Brain microvascular endothelial cell (primary cell): ENCODE measurements at places on chromosomes 6 and 20.

DNA sequence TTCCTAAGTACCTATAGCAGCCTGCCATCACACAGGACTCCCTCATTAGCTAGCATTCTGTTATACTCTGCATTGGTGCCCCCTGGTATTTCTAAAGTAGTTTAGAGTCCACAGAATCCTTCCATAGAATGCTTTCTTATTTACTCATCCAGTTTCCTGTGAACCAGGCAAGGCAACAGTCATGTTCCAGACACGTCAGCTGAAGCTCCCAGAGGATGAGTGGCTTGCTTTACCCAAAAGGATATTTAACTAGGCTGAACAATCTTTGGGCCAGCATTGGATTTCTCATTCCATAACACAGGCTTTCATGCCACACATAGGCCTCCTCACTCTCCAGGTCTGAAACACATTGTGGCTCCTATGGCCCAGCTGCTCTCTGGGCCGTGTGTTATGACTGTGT, 203.8 kb upstream of the MAP3K7 start:
- peak; percentile 4 for DNase-seq

DNA sequence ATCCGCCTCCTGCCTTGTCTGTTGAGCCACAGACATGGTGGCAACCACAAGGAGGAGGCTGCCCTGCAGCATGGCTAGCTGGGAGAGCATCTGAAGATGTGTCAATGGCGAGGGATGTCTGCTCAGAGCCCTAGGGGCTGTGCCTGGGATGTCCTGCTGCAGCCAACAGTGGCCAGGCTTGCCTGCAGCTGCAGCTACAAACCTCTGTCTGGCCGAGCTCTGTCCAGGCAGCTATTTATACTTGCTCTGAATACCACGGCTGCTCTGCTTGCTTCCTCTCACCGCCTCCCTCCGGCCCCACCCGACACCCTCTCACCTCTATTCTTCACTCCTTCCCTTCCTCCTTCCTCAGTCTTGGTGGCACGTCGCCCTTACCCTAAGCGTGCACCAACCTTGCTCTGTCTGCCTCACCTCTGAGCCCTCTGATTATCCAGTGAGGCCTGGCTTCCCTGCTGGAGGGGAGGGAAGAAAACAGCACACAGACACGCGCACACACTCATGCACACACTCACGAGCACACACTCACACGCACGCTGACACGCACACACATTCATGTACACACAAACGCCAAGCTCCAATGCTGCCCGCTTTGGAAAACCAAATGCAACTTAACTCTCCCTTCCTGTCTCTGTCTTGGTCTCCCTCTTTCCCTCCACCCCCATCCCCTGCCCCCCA, at the start of gene ANGPT4:
TSS of gene ANGPT4 (minus strand) at position 210 of the 675 bp plus-strand sequence. CDS start at position 90, 120 bp downstream.
- peak; percentile 7 for DNase-seq

- DNase-seq: peak; percentile 15
Observed at GRCh38 chr6:159874435-159874834, 16.4 kb upstream of the MAS1 start.

GRCh38 chr6:28673787-28674671, 148.3 kb downstream of the GPX5 start:
- DNase-seq: peak; percentile 78

- DNase-seq: no peak
Observed at GRCh38 chr6:118780668-118781067, 113.3 kb upstream of the ASF1A start.

DNA sequence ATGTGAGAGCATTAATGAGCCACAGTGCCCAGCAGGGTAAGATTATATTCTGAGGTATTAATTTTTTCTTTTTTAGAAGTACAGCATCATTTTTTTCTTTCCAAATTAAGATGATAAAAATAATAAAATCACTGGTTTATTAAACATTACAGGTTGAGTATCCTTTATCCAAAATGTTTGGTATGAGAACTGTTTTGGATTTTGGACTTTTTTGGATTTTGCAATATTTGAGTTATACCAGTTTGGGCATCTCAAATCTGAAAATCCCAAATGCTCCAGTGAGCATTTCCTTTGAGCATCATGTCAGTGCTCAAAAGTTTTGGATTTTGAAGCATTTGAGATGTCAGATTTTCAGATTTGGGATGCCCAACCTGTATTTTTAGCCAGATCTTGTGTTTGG, 44.4 kb downstream of the ENPP1 start:
- DNase-seq: no peak

DNA sequence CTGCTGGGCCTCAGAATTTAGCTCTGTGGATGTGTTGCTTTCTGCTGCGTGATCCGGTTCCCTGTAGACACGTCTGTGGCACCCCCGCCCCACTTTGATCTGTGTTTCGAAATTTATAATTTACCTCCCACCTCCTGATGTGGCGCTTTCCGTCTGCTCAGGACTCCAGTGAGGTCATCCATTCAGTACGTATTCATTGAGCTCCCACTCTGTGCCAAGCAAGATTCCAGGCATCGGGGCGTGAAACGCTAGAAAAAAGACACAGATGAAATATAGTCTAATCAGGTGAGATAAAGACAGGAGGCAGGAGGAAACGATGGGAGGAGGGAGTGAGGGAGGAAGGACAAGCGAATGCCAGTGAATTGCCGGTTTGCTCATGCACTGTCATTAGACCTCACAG, 431.9 kb upstream of the SULF2 start:
- DNase-seq: no peak

- peak; percentile 42 for DNase-seq
Observed at GRCh38 chr6:147287869-147288271, 83.7 kb downstream of the STXBP5 start.

DNA sequence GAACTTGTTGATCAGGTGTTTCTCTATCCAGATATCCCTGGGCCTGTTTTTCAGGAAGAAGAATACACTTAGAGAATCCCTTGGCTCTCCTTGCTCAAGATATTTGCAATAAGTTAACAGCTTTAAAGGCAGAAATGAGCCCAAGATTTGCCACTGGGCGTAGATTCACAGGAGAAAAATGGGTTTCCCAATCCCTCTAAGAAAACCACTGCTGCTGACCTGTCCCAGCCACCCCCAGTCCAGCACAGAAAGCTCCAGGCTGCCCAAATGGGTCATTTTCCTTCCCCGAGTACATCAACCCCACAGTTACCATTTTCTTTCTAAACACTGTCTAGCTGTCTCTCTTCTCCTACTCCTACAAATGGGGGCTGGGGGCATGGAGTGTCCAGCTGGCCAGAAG, 67.3 kb downstream of the ANKRD60 start:
- DNase-seq: no peak

DNA sequence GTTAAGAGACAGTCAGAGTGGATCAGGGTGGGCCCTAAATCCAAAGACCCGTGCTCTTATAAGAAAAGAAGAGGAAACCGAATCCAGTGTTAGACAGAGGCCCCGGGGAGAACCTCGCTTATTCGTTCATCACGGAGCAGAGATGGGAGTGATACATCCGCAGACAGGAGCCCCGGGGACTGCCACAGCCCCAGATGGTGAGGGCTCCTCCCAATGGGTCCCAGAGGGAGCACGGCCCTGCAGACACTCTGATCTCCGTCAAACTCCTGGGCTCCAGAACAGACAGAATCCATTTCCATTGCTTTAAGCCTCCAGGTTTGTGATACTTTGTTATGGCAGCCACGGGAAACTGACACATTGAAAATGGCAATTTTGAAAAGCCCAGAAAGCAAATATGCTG, 47.0 kb downstream of the CDH4 start:
- no peak for DNase-seq

DNA sequence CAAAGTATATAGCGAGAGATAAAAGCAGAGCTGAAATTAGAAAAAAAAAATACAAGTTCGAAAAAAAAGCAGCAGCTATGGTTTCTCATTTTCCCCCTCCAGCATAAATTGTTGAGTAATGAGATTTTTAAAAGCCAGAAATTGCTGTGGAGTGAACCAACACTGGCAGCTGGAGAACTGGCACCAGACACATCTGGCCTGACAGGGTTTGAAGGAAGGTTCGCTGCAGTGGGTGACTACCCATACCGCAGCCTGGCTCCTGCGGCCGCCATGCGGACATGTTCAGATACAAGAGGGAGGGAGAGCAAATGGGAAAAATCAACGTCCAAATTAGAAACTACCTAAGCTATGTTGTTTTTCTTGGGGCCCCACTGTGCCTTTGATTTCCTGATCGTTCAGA, 3.3 kb downstream of the APCDD1L start:
- DNase-seq: no peak

- peak; percentile 11 for DNase-seq
Observed at GRCh38 chr6:130811932-130812331, 15.3 kb upstream of the SMLR1 start.

- DNase-seq: peak; percentile 89
Observed at GRCh38 chr20:15703171-15703911, 869.9 kb downstream of the KIF16B start.

GRCh38 chr6:121666814-121667213, 231.4 kb downstream of the GJA1 start:
- DNase-seq: peak; percentile 73

DNA sequence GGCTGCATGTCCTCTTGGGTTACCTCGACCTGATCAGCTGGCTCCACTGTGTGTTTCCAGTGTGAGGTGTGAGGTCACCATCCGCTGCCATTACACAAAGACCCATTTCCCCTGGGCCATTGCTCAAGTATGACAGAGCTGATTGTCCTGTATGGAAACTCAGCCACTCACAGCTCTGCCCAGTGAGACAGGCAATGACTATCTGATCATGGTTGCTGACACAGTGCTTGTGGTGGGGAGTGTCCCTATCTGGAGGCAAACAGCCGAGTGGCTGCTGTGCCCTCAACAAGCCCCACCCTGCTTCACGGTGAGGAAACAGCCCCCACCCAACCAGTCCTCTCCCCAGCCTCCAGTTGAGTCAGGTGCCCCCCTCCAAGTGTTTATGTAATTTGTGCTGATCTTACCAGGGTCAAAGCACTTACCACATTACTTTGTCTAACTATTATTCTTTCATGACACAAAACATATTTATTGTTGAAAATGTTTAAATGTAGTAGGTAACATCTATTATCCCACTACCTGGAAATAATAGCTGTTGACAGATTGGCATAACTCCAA, 11.7 kb upstream of the MAPK13 start:
- DNase-seq: no peak

GRCh38 chr20:32454164-32455145, 96.3 kb downstream of the ASXL1 start:
- no peak for DNase-seq

DNA sequence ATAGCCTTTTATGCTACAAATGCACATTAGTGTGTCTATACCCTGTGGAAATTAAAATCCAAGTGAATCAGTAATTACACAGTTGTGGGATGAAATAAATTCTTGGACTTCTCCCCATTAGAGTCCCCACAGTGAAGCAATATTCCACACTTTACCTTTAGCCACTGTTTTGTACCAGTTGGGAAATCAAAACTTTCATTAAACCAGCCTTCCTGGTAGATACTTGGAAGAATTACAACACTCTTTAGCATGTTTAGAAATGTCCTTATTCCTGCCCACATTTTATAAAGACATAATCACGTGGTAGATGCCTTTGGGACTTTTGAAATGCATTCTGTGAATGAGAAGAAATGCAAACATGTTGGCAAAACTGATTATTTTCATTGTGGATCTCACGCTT, 49.0 kb upstream of the ANKEF1 start:
- DNase-seq: no peak

DNA sequence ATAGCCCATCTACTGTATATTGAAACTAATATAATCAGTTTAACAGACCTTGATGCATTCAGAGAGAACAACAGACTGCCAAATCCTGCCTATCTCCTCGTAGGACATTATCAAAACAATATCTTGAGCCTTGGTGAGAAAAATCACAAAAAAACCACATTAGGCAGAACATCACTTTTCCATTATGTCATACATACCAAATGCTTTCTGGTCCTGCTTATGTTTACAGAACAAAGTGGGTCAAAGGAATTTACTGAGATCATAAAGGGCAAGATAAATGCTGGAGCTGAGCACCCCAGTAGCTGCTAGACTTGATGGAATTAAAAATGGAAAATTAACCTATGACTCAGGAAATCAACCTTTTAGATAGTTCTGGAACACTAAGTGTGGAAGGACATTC, 195.3 kb upstream of the KCNK16 start:
- peak; percentile 14 for DNase-seq

GRCh38 chr20:62576815-62577489, 65.4 kb upstream of the SLCO4A1 start:
- DNase-seq: peak; percentile 9

GRCh38 chr20:58360936-58361335, 28.1 kb upstream of the VAPB start:
- DNase-seq: no peak

- no peak for DNase-seq
Observed at GRCh38 chr6:97668716-97669115, 385.7 kb upstream of the MMS22L start.

- DNase-seq: no peak
Observed at GRCh38 chr6:164106345-164106769, 691.8 kb downstream of the QKI start.

DNA sequence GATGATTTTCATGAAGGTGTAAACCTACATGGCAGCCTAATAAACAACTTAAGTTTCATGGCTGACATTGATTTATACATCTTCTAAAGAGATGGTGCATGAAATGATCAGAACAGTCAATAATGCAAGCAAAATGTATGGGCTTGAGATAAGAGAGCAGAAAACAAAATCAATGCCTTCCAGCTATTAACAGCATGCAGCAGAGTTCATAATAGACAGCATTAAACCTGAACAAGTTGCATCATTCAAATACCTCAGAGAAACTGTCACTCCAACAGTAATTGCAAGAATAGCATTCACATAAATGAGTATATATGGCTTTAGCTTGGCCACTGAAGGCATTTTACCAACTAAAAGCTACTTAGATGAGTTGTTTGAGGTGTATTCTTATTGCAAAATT, 319.6 kb upstream of the ARID1B start:
- no peak for DNase-seq

- DNase-seq: no peak
Observed at GRCh38 chr6:85291326-85291725, 158.6 kb upstream of the NT5E start.

- no peak for DNase-seq
Observed at GRCh38 chr6:137652961-137653705, 158.9 kb upstream of the OLIG3 start.

- DNase-seq: peak; percentile 58
Observed at GRCh38 chr6:80771941-80772340, 665.5 kb downstream of the BCKDHB start.

- no peak for DNase-seq
Observed at GRCh38 chr6:168162366-168162765, 83.4 kb upstream of the FRMD1 start.

DNA sequence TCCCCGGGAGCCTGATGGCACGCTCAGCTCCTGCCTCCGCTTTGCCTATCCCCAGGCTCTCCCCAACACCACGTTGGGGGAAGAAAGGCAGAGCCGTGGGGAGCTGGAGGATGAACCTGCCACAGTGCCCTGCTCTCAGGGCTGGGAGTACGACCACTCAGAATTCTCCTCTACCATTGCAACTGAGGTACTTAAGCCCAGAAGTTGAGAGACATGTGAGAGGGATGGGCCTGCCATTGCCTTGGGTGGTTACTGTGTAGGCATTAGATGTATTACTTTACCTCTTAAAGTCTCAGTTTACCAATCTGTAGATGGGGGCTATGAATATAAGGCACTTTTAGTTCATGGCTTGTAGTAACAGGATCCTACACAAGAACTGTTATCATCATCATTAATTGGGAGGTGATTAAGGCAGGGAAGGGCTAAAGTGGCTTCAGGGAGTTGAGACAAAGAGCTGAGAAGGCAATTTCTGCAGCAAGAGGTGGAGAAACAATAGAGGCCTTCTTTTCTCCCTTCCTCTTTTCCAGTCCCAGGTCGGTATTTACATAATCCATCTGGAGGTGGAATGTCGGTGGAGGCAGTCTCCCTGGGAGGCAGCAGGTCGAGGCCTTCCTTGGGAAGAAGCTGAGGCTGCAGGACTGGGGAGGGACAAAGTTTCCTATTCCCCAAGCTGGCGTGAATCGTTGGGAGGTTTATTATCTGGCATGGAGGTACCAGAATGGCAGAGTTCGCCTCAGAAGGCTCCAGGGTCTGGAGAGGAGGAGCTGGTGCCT, 691 bp downstream of the SLC22A7 start:
- DNase-seq: no peak
